ENCODE measurements at places on chromosomes 2 and 18.

GRCh38 chr2:217077831-217078407 lies 218.1 kb upstream of the TNP1 start:
- no peak for DNase-seq

- DNase-seq: no peak
Observed at GRCh38 chr2:10500601-10501361, 52.7 kb upstream of the ODC1 start.

DNA sequence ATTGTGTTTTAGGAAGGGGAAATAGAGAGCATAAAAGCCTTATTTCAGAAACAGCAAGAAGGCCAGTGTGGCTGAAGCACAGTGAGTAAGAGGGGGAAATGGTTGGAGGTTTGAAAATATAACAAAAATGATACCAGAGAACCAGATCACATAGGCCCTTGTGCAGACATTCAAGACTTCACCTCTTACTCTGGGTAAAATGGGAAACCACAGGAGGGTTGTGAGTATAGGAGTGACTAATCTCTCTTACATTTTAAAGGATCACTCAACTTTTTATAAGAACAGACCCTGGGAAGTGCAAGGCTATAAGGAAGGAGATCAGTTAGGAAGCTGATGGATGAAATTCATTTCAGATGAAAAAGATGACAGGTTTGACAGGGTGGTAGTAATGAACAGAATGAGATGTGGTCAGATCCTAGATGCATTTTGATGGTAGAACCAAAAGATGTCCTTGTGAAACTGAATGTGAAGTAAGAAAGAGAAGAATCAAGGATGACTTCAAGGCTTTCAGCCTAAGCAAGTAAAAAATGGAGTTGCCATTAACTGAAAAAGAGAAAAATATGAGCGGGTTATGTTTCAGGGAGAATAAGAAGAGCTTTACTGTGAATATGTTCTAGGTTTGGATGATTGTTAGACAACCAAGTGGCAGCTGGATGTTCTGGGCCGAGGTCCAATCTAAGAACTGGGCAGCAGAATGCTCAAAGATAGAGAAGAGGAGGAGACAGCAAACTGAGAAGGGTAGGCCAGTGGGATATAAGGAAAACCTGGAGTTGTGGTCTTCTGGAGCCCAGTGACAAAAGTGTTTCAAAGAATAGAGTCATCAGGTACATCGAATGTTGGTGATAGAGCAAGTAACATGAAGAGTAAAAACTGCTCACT lies 65.1 kb downstream of the USP40 start:
- DNase-seq: no peak

- DNase-seq: no peak
Observed at GRCh38 chr18:63930773-63931354, 18.2 kb upstream of the HMSD start.

DNA sequence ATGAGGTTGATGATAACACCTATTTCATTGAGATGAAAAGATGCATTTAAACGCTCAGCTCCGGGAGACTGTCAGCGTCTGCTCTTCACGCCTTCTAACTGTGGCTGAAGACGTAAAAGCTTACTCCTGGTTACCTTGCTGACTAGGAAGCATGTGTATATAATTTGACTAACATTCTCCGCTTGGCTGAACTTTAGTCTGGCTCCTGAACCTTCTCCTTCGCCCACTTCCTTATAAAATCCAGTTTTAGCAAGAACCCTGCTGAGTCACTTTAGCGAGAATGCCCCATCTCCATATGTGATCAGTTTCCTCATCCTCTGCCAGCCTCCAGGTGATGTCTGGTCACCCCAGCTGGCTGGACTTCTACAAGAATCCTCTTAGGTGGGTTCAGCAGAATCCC lies 12.7 kb upstream of the CREG2 start:
- no peak for DNase-seq

- no peak for DNase-seq
Observed at GRCh38 chr18:79625195-79625923, 54.2 kb upstream of the CTDP1 start.

DNA sequence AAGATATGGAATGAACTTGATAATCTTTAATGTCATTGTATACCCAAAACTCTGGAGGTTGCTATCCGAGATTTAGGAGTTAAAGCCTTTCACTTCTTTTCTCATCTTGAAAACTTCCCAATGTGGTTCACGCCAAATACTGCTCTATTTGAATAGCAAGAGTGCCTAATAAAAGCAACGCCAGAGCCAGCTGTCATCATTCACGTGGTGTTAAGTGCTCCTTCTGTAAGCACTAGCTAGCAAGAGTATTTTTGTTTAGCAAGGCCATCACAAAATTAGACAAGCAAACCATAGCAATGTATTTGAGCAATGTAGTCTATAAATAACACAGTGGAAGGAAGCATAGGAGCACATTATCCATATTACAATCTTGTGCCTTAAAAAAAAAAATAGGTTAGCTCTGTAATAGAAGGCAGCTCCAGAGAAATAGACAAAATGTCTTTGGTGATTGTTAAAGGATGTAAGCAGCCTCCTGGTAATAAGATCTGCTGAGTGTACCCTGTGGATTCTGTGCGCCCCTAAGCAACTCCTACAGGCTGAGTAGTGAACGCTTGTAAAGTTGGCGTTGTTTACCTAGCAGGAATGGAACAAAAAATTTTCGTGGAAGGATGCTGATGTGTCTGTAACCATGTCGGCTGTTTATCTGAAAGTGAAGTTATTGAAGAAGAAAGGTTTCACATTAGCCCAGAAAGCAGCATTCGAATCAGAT lies 518.0 kb downstream of the CNTNAP5 start:
- DNase-seq: no peak

- DNase-seq: no peak
Observed at GRCh38 chr2:14363976-14364375, 268.5 kb upstream of the LRATD1 start.

GRCh38 chr2:52416340-52416739 lies 1351.3 kb upstream of the CHAC2 start:
- DNase-seq: no peak

GRCh38 chr18:12659904-12660605 lies 2.1 kb upstream of the SPIRE1 start:
- peak; percentile 7 for DNase-seq

DNA sequence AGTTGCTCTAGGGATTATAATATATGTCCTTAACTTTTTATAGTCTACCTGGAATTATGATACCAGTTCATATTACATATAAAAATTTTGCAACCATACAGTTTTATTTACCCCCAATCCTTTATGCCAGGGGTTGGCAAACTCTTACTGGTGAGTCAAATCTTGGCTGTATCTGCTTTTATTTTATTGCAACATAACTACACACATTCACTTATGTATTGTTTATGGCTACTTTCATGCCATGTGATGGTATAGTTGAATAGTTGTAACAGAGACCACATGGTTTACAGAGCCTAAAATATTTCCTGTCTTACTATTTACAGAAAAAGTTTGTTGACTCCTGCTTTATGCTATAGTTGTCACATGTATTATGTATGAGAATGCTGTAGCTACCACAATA lies 25.8 kb upstream of the DLX2 start:
- no peak for DNase-seq

- DNase-seq: no peak
Observed at GRCh38 chr18:2414235-2414634, 157.1 kb downstream of the METTL4 start.

- DNase-seq: no peak
Observed at GRCh38 chr2:28716265-28716865, 35.3 kb upstream of the PPP1CB start.

DNA sequence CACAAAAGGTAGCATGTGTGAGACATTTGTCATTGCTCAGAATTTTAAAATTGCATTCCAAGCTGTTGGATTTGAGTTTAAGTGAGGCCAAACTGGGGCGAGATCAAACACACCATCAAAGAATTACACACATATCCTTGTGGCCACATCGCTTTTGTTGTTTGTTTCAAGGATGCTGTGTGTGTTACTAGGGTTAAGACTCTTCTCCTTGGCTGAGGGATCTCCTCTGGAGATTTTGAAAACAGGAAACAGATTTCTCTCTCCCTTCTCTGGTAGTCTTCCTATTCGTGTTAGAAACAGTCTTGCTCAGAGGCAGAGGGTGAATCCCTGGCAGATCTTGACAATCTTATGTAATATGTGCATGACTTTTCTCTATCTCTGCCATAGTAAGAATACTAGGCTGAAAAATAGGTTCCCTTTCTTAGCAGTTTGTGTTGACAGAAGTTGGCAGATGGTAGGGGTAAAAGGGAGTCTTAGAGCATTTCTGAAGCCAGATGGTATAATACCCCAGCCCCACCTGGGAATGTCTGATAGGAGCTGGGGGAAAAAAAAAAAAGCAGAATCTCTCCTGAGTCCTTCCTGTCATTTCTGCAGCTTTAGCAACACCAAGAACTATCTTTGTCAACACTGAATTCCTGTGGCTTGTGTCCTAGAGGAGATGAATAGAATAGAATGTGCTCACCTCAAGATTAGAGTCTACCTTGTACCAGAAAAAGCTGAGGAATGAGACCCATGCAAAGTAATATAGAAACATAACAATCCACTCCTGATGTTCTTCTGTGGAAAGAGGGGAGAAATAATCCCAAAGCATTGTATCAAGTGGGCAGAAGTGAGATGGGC lies 101.8 kb downstream of the XRCC5 start:
- no peak for DNase-seq

GRCh38 chr2:157777427-157777826 lies 98.7 kb downstream of the ACVR1 start:
- no peak for DNase-seq

DNA sequence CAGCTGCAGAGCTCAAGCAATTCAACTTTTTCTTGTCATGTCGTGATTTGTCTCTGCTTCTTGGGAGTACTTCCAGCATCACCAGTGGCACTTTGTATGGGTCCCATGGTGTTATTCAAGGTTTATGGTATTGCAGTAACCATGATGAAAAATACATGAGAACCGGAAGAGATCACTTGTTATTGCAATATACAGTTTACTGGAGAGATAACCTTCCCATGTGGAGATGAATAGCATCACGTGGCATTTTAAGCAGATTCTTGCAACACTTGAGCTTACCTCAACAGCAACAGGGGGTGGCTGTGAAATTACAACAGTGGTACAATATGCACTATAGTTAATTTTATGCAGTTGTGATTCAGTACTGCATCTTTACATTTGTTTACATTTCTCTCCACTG lies 97.4 kb downstream of the APOB start:
- DNase-seq: no peak

- no peak for DNase-seq
Observed at GRCh38 chr2:39264733-39265132, 21.0 kb upstream of the CDKL4 start.

DNA sequence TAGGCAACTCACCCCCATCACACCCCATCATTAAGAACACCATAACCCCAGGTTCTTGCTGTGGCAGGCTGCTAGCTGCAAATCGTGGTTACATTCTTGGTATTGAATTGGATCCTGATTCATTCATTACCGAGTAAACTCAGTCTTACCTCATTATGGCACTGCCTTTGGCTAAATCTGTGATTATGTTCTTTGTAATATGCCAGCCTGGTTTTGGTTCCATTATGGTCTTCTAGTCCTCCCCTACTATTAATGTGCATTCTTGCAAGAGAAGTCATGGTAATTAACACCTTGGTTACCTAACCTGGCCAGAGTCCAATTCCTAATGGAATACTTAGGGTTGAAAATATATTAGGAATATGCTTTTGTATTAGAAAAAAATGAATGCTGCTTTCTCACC lies 258.9 kb upstream of the APCDD1 start:
- no peak for DNase-seq

GRCh38 chr2:160278101-160278878 lies 78.2 kb upstream of the ITGB6 start:
- DNase-seq: no peak

DNA sequence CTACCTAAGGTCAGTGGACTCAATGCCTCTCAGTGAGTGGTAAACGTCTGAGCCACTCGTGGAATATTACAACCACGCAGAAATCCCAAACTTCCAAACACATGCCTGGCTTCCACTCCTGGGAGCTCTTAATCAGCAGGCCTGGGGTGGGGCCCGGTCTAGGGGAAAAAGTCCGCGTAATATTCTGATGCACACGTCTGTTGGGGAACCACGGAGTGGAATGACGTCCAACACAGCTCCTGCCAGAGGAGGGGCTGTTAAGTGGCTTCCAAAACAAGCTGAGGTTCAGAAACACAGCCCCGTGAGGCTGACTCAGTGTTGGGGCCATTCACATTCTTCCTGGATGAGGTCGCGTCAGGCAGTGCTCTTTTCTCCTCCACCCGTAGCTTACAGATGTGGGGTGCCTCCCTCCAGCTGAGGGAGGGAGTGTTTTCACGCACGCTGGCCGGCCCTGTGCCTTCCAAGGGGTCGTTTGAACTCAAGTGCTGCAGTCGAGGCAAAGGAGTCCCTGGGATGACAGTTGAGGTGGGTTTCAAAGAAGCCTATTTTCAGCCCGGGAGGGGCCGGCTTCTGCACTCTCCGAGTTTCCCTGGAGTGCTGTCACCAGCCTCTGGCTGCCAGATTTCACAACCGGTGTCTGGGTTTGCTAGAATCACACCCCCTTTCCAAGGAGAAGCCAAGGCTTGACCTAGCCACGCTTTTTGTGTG lies 73.1 kb downstream of the ACKR3 start:
- no peak for DNase-seq

- no peak for DNase-seq
Observed at GRCh38 chr18:10249801-10250200, 204.6 kb upstream of the APCDD1 start.

- DNase-seq: no peak
Observed at GRCh38 chr2:148039783-148040182, 18.9 kb downstream of the MBD5 start.

DNA sequence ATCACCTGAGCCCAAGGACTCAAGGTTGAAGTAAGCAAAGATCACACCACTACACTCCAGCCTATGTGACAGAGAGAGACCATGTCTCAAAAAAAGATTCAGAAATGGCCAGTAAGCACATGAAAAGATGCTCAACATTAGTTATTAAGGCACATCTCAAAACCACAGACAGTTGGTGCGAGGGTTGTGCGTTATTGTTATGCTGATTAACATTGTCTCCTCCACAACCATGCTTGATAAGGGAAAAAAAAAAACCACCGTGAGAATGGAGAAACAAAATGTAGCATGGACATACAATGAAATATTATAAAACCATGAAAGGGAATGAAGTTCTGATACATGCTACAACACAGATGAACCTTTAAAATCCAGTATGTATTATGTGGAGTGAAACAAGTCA lies 27.3 kb downstream of the MOB4 start:
- DNase-seq: no peak
